ENCODE measurements at places on chromosomes 2 and 18.

- no peak for DNase-seq
Measured at GRCh38 chr2:159427048-159427447, 140.5 kb upstream of the WDSUB1 start.

GRCh38 chr2:196449083-196449482 is 190.4 kb upstream of the CCDC150 start:
- no peak for DNase-seq

DNA sequence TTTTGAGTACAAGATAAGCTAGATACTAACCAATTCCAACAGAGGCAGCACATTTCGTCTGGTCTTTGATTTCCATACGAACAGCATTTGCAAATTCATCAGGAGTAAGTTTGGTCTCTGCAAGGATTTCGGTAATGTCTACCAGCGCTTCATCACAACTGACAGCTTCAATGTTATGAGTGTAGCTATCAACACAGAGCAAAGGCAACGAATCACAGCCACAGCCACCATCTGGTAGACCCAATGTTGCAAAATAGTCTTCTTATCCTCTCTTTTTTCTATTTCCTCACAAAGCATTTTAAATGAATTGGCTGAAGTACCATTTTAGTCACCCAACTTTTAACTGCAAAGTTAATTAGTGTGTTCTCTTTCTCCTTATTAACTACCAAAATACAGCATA is 68.3 kb downstream of the REV1 start:
- no peak for DNase-seq

DNA sequence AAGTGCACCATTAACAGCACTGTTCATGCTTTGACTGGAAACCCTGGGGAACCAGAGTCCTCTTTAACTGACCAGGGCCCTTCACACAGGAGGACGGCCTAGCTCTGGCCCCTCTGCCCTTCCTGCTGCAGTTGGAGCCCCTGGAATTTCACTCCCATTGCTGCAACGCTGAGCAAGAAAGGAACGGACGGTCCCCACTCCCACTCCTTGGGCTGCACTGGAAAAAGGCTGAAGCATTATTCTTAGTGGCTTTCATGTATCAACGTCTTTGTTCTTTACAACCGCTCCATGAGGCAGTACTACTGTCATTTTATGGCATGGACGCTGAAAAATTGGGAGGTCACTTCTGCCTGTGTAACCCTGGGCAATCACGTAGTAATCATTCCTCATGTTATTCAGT is 9.9 kb downstream of the PDIA6 start:
- DNase-seq, result no peak

- DNase-seq, result no peak
Measured at GRCh38 chr2:238131761-238132462, 6.6 kb upstream of the KLHL30 start.

DNA sequence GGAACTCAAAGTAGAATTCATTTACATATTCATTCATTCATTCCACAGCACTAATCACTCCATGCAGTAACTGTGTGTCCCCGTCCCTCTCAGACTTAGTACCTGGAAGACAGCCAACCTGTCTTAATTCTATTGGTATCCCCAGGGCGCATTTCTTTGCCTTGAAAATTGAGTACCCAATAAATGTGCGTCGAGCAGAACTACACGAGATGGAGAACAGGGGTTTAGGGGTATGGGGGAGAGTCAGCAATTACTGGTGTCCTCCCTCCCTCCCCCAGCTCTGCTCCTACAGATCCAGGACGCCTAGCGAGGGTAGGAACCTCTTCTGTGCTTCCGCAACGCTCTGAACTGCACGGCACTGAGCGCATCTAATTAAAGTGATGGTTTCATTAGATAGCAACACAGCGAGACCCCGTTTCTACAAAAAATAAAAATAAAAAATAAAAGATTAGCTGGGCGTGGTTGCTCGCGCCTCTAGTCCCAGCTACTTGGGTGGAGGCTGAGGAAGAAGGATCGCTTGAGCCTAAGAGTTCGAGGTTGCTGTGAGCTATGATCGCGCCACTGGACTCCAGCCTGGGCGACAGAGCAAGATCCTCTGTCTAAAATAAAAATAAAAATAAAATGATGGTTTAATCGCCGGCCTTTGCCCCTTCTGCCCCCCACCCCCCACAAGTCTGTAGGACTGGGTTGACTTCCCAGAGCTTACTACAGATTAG is 614 bp upstream of the FKBP1B start:
- DNase-seq, result no peak

DNA sequence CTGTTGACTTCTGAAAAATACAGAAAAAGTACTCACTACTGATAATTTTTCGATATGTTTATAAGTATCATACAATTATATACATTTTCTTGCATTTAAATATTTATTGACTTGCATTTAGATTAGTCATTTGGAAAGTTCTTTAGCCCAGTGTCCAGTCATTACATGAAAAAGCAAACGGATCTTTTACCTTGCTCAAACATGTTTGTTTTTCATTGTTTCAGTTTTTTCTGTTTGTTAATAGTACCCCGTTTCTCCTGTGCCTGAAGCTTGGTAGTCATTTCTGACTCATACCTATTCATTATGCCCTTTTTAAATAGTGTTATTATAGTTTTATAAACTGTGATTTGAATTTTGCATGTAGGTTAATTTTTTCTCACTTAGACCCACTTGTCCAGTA is 28.1 kb downstream of the CEP192 start:
- DNase-seq, result no peak

GRCh38 chr2:81598453-81598852 is 1293.9 kb upstream of the LRRTM1 start:
- no peak for DNase-seq

GRCh38 chr2:74708883-74709282 is 54.8 kb downstream of the SEMA4F start:
- DNase-seq, result no peak

- no peak for DNase-seq
Measured at GRCh38 chr2:76083248-76083647, 372.5 kb upstream of the GCFC2 start.

DNA sequence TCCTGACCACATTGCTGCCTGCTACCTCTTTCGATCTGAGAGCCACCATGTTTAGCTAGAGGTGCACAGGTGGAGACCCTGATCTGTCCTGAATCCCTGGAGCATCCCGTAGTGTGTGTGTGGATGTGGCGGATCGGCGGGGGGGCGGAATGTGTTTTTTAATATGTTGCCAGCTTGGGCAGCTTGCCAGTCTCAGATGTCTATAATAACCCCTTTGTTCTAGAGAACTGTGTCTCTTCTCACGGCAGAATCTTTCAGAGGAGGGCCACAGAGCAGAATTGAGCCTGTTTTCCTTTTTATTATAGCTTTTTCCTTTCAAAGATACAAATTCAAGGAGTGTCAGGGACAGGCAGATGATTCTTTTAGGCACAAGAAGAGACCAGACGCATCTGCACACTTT is 934.1 kb upstream of the KLHL29 start:
- DNase-seq, result no peak

GRCh38 chr2:219615894-219616293 is 11.5 kb upstream of the SLC4A3 start:
- no peak for DNase-seq

DNA sequence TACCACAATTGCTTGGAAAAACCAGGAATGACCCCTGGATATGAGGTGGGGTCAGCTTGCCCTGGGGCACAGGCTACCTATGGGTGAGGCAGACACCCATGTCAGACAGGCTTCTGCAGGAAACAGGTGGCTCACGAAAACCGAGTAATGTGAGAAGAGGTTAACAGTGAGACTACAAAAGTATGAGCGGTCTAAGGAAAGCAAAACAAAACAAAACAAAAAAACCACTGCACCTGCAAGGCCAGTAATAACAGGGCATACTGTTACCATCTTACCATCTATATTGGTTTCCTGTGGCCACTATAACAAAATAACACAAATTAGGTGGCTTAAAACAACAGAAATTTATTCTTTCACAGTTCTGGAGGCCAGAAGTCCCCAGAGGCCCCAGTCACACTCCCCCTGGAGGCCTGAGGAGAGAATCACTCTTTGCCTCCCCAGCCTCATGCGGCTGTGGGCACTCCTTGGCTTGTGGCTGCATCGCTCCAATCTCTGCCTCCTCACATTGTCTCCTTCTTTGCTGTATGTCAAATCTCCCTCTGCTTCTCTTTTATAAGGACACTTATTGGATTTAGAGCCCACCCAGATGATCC is 86.6 kb upstream of the EPC2 start:
- DNase-seq, result no peak

- DNase-seq, result no peak
Measured at GRCh38 chr2:102010902-102011301, 19.1 kb downstream of the IL1R2 start.

- no peak for DNase-seq
Measured at GRCh38 chr2:114661971-114662939, 219.8 kb downstream of the DPP10 start.

- no peak for DNase-seq
Measured at GRCh38 chr2:100972452-100972851, 29.6 kb upstream of the RPL31 start.

- DNase-seq, result no peak
Measured at GRCh38 chr2:217121565-217121964, 261.7 kb upstream of the TNP1 start.

DNA sequence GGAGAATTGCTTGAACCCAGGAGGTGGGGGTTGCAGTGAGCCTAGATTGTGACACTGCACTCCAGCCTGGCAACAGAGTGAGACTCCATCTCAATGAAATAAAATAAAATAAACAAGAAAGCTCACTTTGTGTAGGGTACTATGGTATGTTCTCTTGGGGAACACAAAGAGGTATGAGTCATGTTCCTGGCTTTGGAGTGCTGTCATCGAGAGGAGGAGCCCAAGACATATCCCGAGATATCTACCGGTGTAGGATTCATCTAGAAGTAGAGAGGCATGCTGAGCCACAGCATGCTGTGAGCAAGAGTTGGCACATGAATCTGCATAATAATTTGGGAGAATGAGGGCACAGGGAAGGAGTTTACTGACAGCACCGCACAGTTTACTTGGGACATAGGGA is 244.9 kb upstream of the EPHA4 start:
- DNase-seq, result no peak

DNA sequence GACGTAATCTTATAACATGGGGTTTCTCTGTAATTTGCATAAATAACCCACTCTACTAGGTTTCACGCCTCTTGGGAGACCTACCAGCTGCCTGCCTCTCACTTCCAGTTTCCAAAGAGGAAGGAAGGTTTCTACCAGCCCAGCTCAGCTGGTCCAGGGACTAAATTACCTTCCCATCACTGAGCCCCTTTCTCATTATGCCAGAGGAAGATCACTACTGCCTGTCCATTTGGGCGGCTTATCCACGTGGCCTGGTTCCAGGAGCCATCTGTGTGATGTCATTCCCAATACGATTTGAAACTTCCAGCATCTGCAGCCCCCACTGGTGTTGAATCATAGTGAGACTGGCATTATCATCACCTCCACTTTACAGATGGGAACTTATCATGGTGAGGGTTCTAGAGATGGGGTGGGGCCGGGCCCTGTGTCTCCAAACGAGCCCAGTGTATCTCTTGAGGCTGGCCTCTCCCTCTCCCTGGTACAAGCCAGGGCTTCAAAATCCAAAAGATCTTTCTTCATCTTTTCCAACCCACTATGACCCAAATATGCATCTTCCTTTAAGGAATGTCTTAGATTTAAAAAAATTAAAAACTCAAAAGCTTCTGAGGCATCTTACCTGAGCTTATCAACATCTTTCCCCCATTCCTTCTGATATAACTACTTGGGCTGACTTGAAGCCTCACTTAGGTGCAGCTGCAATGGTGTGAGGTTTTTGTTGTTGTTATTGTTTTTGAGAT is 140.8 kb downstream of the DDX1 start:
- DNase-seq, result no peak

GRCh38 chr18:13831864-13832508 is 8.0 kb downstream of the MC5R start:
- DNase-seq, result no peak

DNA sequence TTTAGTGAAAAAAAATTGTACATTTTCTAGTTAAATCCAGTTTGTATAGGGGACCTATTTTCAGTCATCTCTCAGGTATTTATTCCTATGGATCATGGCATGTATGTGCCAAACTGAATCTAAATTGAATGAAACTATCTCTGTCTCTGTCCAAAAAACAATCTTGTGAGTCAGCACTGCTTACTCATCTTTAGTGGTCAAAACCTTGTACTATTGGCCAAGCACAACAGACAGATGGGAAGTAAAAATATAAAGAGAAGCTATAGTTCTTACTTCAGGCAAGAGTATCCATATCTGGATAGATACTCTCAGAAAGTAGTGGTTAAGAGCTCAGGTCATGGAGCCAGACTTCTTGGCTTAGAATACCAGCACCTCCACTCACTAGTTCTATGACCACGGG is 76.0 kb upstream of the KLHL14 start:
- no peak for DNase-seq

- DNase-seq, result no peak
Measured at GRCh38 chr2:170917219-170917913, 11.7 kb upstream of the GORASP2 start.

DNA sequence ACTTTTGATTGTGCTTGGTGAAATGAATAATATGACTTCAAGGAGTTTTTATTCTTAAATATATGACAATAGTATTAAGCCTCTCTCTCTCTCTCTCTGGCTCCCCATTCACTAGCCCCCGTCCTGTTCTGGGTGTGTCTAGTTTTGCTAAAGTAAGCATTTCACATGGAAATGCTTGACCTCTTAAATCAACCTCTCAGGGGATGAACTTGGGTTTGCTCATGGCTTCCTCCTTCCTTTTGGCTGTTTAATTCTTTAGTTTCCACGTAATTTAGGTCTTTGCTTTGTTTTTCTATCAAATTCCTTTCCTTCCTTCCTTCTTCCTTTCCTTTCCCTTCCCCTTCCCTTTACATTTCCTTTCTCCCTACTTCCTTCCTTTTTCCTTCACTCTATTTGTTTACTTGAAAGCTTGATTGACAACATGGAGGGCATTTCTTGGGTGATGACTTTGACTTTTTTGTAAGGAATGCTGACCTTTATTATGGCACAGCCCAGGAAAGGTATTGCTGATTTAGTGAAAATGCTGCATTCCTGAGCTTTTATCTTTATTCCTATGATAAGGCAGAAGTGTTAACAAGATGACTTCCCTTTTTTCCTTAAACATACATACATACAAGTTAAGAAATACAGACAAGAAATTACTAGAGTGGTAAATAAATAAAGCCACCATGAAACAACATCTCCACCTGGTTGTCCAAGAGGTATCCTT is 3.6 kb downstream of the DPP4 start:
- no peak for DNase-seq

All from stimulated activated CD8-positive, alpha-beta memory T cell treated with anti-CD3 and anti-CD28 coated beads, Interleukin-7, amount 100 ng/mL, for 24 hours (primary cell).